CD8-positive, alpha-beta memory T cell (primary cell): ENCODE measurements at places on chromosomes 13 and 19. TPM values are rescaled to one million over a fixed set of nuclear protein-coding genes. Genes with fewer than 3 reads are reported as not detected.

Gene DNAAF3
- not detected for total RNA-seq

Gene CAPS
- 7.3 TPM for total RNA-seq

Gene SYT3
- total RNA-seq = 0.24 TPM

Gene LAIR1
- total RNA-seq = 13.1 TPM

Gene CEACAM21
- 29.2 TPM for total RNA-seq

Gene SLITRK5
- not detected for total RNA-seq

Gene SLC7A9
- 0.24 TPM for total RNA-seq

- peak; percentile 76 for DNase-seq
Observed at GRCh38 chr19:29873024-29873800, 61.4 kb downstream of the CCNE1 start.

DNA sequence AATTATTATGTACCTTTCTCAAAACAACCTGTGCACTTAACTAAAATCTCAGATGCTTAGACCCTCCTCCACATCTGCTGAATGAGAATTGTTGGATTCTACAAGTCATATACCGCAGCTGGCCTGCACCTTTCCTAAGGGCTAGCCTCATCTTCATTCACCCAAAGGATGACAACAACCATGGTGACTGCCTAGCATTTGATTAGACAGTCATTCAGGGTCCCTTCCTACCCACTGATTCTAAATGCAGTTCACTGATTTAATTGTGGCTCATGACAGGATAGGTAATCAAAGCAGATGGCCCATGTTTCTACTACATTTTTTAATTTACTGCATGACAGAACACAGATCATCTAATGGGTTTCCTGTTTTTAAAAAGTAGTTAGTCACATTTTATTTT lies 551.9 kb upstream of the SLC10A2 start:
- DNase-seq = no peak

DNA sequence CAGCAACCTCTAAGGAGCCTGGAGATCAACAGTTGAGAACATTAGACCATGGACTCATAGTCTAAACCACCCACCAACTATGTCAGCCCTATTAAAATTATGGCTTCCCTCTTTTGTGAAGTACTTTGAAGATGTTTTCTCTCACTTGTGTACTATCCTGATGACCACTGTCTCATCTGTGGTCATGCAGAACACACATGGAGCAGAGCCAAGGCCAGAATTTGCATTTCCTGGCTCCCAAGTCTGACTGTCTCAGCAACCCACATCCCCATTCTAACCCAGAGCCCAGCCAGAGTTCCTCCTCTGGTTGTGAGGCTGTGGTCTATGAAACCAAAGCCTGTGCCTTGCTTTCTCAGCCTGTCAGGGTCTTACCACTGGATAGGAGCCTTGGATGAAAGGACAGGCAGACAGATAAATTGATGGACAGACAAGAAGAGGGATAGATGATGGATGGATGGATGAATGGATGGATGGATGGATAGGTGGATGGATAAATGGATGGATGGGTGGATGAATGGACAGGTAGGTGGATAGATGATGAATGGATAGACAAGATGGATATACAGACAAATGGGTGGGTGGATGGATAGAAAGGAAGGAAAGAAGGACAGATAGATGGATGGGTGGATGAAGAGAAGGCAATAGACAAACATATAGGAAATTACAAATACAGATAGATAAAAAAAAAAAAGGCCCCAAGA lies 35.4 kb downstream of the ZNF557 start:
- no peak for DNase-seq

- no peak for DNase-seq
Observed at GRCh38 chr19:48967346-48968178, 2.5 kb downstream of the FTL start.

DNA sequence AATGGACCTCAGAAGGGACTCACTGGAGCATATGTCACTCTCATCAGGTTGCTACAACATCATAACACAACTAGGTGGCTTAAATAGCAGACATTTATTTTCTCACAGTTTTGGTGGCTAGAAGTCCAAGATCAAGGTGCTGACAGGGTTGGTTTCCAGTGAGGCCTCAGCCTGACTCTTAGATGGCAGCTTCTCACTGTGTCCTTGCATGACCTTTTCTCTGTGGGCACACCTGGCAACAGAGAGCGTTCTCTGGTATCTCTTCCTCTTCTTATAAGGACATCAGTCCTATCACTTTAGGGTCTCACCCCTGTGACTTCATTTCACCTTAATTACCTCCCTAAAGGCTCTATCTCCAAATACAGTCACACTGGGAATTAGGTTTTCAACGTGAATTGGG lies 74.5 kb downstream of the CYSLTR2 start:
- no peak for DNase-seq

DNA sequence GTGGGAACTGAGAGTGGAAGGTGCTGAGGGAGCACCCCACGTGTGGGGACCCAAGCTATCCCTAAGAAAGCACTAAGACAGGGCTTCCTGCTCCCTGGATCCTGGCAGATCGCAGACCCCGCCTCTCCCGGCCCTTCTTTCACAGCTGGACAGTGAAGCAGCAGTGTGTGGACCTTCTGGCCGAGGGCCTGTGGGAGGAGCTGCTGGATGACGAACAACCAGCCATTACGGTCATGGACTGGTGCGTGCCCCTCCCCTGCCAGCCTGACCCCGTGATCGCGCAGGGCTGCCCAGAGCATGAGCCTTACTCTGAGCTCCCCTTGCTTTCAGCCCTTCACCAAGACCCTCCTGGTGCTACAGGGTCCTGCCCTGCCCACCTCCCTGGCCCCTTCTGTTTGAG lies 2.3 kb downstream of the NCCRP1 start:
- no peak for DNase-seq

DNA sequence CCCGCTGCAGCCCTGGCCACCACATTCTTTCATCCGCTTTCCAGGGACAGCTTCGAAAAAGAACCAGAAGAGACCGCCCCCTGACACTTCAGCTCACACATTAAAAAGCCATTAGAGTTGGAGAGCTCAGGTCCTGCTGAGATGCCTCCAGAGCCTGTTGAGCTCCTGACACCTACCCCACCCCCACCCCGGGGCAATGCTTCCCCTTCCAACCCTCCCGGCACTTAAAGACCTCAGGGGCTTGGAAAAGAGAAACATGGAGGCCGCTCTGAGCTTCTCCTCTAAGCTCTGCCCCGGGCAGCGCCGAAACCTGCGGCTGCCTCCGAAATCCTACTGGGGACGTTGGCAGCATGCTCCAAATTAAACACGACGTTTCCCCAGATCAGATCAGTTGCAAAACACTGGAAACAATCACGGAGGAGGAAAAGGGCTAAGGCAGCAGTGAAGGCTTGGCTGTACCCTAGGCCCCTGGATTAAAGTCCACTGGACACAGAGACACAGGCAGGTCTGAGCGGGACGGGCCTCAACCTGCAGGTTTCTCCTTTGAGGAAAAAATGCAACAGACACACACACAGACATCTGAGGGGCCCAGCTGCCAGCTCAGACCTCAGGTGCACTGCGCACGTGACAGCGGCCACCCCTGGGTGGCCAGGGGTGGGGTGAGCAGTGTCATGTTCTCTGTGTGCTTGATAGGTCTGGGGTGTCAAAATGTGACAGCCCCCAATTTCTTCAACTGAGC lies 9.6 kb downstream of the SH3GL1 start:
- no peak for DNase-seq

GRCh38 chr19:55647732-55648584 lies at the start of gene CCDC106:
CCDC106 (plus strand) TSS chr19:55648212; CDS start chr19:55649047, 835 bp downstream.
- DNase-seq = no peak

GRCh38 chr13:23905766-23906165 lies 8.5 kb upstream of the C1QTNF9B start:
- DNase-seq = no peak

DNA sequence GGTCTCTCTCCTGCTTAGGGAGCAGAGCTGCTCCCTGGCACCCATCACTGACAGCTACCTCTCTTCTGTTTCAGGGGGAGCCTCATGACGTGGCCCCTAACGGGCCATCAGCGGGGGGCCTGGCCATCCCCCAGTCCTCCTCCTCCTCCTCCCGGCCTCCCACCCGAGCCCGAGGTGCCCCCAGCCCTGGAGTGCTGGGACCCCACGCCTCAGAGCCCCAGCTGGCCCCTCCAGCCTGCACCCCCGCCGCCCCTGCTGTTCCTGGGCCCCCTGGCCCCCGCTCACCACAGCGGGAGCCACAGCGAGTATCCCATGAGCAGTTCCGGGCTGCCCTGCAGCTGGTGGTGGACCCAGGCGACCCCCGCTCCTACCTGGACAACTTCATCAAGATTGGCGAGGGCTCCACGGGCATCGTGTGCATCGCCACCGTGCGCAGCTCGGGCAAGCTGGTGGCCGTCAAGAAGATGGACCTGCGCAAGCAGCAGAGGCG lies 23.2 kb upstream of the NCCRP1 start:
- no peak for DNase-seq

DNA sequence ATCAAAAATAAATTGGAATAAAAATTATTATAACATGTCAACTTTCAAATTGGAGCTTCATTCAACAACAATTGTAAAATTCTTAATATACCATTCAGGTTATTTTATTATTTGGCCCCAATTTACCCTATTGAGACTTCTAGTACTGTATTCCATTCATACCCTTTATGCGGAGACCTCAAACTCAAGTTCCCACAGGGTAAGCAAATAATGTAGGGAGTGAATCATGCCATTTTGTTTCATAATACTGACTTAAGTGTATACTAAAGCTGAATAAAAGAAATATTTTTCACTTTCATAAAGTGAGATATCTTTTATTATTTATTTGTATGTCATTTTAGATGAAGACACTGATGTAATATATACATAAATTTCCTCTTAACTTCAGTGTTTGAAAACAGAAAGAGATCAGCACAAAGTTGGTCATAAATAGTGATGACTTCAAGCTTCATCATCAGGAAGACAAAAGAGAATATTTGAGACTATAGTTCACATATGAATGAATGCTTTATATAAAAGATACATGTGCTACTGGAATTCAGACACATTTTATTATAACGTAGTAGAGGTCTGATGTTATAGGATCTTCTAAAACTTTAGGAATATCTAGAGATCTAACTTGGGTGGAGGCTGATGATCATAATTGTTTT lies 894.4 kb upstream of the PCDH9 start:
- DNase-seq = no peak

- no peak for DNase-seq
Observed at GRCh38 chr13:95154413-95154886, 146.8 kb downstream of the ABCC4 start.

- DNase-seq = no peak
Observed at GRCh38 chr13:24361852-24362366, 52.5 kb downstream of the C1QTNF9 start.

- no peak for DNase-seq
Observed at GRCh38 chr13:25085125-25085742, 10.7 kb upstream of the PABPC3 start.

DNA sequence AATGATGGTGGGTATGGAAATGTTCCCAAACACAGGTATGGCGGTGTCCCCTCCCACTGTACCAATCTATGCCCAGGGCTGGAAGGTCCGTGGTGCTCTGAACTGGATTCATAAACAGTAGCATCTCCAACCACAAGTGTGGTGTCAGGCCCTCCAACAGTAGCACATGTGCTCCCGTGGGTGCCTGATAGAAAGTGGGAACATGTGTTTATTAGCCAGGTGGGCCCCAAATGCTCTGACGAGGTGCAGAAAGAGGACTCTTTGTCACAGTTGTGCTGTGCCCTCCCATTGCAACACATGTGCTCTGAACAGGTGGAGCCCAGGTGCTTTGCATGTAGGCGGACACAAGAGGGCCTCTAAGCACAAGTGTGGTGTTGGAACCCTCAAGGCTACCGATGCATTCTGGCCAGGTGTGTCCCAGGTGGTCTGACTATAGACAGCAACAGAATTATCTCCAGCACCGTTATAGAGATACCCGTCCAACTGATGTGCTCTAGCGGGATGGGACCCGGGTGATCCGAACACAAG lies 75.4 kb upstream of the ZNF30 start:
- DNase-seq = no peak
